Left forelimb (tissue), 1 donor: ENCODE measurements at places on chromosomes 13 and 19.

DNA sequence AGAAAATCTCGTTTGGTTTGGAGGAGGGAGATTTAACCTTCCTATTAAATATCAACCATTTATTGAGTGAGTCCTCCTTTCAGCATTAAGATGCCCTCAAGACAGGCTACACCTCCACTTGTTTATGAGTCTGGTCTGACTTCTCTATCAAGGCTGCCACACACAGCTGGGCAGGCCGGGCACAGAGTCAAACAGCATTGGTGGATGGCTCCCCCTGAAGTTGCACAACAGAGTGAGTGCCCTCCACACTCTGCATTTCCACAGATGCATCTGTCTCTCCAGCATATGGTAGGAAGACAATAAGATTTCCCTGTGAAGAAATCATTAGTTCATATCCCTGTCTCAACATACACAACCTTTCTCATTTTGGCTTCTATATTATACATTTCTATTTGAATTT is 31.4 kb downstream of the PHF11 start:
- no peak for DNase-seq

- no peak for DNase-seq
Measured at GRCh38 chr13:80572308-80572922, 231.5 kb upstream of the SPRY2 start.

- DNase-seq, result no peak
Measured at GRCh38 chr19:50551715-50552187, 16.5 kb downstream of the LRRC4B start.

DNA sequence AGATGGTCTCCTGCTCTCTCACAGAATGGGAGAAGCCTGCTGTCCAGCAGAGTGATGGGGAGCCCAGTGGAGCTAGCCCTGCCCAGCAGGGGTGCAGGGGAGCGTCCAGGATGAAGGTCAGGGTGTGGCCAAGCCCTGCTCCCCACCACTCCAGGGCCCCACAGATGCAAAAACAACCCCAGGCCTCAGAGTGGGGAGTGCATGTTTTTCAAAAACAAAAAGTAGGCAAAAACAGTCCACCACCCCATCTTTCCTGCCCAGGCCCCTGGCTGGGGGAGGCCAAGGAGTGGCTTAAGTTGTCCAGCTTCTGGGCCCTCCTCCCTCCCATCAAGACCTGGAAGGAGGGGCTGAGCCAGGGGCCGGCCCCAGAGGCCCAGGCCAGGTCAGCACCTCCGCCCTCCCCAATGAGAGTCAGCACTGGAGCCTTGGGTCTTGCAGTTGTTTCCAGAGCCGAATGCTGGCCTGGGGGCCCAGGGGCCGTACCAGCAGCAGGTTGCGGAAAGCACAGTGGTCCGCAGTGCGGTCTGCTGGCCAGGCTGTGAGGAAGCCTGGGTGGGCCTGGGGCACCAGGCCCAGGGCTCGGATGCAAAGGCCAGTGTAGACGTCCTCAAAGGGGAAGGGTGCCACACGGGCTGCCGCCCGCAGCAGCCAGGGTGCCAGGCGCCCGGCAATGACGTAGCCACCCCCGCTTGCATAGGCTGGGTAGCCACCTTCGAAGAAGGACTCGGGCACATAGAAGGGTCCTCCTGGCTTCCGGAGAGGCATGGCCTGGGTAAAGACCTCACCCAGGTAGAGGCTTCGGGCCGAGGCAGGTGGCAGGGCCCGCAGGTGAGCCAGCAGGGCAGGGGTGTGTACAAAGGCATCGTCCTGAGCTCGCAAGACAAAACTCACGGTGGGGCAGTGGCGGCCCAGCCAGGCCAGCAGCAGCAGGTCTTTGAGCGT is 1.7 kb downstream of the B3GNT8 start:
- DNase-seq, result no peak

GRCh38 chr19:29467824-29468401 is 57.9 kb upstream of the VSTM2B start:
- no peak for DNase-seq

DNA sequence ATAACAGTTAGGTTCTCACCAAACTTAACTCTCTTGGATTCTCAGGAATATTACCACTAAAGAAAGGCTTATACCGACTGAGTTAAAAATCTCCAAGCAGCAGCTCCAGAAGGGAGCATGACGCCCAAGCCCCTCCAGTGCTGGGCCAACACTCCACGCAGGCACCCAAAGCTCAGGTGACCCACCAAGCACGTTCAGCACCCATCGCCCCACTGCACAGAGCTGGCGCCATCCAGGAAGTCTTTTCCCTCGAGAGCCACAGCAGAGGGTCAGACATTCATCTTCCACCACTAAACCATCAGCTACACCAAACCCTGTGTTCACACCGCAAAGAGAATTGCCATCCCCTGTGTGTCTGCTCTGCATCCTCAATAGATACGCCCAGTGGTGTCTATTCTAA is 65.7 kb downstream of the SOX1 start:
- DNase-seq, result peak; percentile 9

DNA sequence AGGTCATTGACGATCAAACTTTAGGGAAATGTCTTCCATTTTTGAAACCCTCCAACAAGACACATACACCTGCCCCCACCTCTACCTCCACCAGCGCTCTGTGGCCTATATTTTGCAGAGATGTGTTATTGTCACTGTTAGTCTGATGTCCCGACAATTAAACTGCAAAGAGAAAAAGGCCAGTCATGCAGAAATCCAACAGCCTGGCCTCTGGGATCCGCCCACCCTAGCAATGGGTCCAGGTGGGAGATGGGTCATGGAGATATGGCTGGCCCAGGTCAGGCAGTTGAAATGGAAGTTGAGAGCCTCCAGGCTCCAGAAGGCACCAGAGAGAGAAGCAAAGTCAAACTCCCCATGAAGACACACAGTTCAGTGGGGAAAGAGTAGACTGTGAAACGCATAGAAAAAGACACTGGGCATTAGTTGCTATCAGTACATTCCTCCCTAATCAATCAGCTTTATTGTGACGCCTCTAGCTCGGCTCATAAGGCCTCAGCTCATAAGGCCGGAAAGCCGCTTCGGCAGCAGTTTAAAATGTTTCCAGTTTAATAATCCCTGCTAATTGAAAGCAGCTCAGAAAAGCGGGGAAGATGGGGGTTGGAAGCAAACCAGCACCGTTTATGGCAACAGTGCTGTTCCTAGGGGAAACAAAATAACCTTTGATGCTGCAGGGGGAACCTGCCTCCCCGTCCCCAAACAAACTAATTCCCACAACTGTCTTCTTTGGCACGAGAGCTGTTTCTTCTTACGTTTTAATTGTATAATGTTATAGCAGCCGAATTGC is 239.7 kb upstream of the ZNF507 start:
- no peak for DNase-seq

DNA sequence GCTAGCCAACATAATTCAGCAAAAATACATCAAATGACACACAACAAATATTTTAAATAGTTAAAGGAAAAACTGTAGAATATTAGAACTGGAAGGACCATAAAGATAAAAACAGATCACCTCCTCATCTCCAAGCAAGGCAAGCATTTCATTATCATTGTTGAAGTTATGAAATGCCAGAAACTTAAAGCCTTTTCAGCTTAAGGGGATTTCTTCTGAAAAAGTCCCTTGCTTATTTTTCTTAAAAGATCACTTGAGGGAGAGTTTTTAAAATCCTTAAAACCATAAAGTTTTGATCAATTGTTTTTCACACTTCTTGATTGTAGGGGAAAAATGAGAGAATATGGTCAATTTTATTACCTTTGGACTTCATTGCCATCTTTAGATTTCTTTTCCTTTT is 37.4 kb downstream of the FLT1 start:
- no peak for DNase-seq

DNA sequence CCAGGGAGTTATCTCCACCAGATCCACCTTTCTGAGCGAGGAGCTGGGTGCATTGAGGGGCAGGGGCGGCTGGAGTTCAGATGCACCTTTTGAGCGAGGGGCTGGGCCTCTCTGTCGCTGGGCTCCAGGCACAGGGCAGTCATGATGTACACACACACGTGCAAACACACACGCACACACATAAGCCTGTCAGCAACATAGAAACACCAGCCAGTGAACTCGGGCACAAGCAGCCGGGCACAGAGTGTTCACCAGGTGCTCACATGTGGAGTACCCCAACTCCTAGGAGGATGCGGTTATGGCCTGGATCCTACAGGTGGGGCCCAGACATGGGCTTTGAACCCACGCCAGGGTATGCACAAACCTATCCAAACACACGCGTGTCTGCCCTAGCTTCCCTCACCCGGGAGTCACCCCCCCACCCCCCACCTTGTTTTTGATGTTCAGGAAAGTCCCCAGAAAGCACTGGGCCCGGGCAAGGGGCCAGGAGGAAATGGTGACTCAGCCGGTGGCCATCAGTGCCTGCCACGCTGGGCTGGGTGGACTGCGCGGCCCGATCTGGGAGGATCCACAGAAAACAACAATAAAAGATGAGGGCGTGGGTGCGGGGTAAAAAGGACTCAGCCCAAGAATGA is 13.3 kb downstream of the ARRDC2 start:
- DNase-seq, result no peak
